ENCODE measurements at places on chromosomes 4 and X. TPM values are rescaled to one million over a fixed set of nuclear protein-coding genes. Genes with fewer than 3 reads are reported as not detected.

DNA sequence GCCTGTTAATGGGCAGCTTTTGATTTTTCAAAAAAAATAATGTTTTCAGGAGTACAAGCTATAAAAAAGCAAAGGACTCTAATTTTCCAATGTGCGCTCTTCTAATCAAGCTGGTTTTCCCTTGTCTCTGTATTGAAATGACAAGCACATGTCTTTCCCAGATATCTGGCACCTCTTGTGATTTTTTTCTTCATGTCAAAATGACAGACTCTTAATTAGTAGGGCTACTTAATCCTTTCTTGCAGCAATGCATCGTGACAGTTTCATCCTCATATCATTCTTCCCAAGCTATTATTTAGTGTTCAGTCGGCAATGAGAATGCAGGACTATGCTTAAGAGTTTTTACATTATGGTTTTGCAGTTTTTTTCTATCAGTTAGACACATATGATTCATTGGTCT is 139.5 kb downstream of the MAGEC1 start:
- no peak overlapping the region for H3K4me3 ChIP-seq
- no peak overlapping the region for H3K27ac ChIP-seq
- no peak for DNase-seq
- H3K36me3 ChIP-seq: no peaks in the 10 kb centered on the region
- H3K4me1 ChIP-seq: no peaks in the 10 kb centered on the region

GRCh38 chrX:40267334-40268187 is 169.8 kb upstream of the BCOR start:
- no peak overlapping the region for H3K27ac ChIP-seq
- DNase-seq: peak; percentile 15
- H3K27me3 ChIP-seq: no peaks in the 10 kb centered on the region
- H3K4me3 ChIP-seq: peak overlapping the region; percentile 72

DNA sequence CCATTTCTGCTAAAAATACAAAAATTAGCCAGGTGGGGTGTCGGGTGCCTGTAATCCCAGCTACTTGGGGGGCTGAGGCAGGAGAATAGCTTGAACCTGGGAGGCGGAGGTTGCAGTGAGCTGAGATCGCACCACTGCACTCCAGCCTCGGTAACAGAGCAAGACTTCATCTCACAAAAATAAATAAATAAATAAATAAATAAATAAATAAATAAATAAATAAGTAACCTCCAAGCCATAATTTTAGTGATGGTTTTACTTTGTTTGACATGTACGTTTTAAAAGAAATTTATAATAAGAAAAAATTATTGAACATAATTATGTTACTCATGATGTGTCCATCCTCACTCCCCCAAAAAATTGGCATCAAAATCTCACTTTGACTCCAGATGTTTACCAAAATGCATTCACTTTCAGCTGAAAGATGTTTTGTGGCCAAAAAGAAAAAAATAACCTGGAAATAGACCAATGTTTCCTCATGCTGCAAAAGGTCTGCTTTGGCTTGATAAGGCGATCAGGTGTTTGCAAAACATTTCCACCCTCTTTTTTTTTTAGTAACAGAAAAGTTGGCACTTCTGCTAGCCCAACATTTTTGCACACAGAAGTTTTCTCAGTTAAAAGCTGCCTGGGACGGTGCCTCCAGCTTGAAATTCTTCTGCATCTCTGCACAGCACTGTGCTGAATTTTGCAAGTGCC is 42.2 kb upstream of the DHRSX start:
- H3K27me3 ChIP-seq: peaks cover 13% of the 10 kb centered on the region
- H3K4me1 ChIP-seq: no peaks in the 10 kb centered on the region
- H3K36me3 ChIP-seq: no peaks in the 10 kb centered on the region
- no peak overlapping the region for H3K27ac ChIP-seq
- no peak for DNase-seq
- H3K4me3 ChIP-seq: no peak overlapping the region

- no peaks in the 10 kb centered on the region for H3K27me3 ChIP-seq
- DNase-seq: no peak
- no peak overlapping the region for H3K27ac ChIP-seq
- H3K4me3 ChIP-seq: no peak overlapping the region
- H3K36me3 ChIP-seq: no peaks in the 10 kb centered on the region
- no peaks in the 10 kb centered on the region for H3K4me1 ChIP-seq
Measured at GRCh38 chrX:54980334-54980733, 13.7 kb downstream of the PFKFB1 start.

Gene SH3TC1
- 104 TPM for total RNA-seq

Gene GYPA
- total RNA-seq: not detected

Gene WAS
- total RNA-seq: 101 TPM

Gene TLL1
- total RNA-seq: not detected

DNA sequence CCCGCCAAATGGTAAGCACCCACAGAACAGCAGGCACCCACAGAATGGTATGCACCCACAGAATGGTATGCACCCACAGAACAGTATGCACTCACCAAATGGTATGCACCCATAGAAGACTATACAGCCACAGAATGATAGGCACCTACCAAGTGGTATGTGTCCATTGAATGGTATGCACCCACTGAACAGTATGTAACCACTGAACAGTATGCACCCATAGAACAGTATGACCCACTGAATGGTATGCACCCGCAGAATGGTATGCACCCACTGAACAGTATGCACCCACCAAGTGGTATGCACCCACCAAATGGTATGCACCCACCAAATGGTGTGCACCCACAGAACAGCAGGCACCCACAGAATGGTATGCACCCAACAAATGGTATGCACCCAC is 40.1 kb downstream of the CCDC149 start:
- no peak overlapping the region for H3K27ac ChIP-seq
- H3K27me3 ChIP-seq: no peaks in the 10 kb centered on the region
- no peak overlapping the region for H3K4me3 ChIP-seq
- H3K36me3 ChIP-seq: no peaks in the 10 kb centered on the region
- no peak for DNase-seq

- no peak for DNase-seq
- H3K4me1 ChIP-seq: no peaks in the 10 kb centered on the region
- no peaks in the 10 kb centered on the region for H3K36me3 ChIP-seq
- H3K27me3 ChIP-seq: peaks cover 2% of the 10 kb centered on the region
Measured at GRCh38 chrX:155143959-155144548, 72.2 kb upstream of the VBP1 start.

GRCh38 chr4:98314791-98315565 is 53.8 kb downstream of the RAP1GDS1 start:
- H3K4me1 ChIP-seq: no peaks in the 10 kb centered on the region
- no peak for DNase-seq
- H3K27ac ChIP-seq: no peak overlapping the region
- H3K36me3 ChIP-seq: peaks cover 17% of the 10 kb centered on the region

Gene WDFY3
- total RNA-seq: 0.05 TPM

Gene SOWAHB
- total RNA-seq: not detected

DNA sequence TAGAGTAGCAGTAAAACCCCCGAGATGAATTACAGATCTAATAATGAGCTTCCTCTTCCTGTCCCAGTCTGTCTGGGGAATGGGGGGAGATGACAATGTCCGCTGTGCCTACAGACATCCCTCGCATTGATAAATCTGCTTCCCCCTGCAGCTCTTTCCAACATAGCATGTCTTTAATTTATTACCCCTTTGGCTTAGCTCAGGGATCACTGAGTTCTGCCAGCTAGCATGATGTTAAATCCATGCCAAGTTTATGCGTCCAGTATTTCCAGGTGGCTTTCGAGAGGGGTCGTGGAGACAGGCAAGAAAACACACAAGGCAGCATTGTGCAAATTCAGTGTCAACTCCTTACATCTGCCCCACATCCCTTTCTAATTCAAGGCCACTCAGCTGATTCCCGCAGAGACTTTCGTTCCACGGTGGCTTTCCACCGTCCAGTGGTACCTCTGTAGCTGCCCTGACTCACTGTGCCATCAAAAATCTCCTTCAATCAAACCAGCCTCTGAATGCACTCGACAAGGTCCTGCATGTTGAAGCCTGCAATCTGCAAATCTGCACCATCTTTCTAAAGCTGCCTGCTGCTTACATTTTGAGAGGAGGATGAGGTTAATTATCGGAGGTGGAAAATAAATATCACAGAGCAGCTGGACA is 75.1 kb downstream of the MXRA5 start:
- no peak for DNase-seq
- no peaks in the 10 kb centered on the region for H3K27me3 ChIP-seq
- no peak overlapping the region for H3K27ac ChIP-seq
- H3K4me3 ChIP-seq: no peak overlapping the region
- H3K36me3 ChIP-seq: no peaks in the 10 kb centered on the region

GRCh38 chr4:120281581-120281980 is 214.9 kb upstream of the MAD2L1 start:
- H3K4me1 ChIP-seq: no peaks in the 10 kb centered on the region
- H3K27me3 ChIP-seq: no peaks in the 10 kb centered on the region
- H3K27ac ChIP-seq: no peak overlapping the region
- DNase-seq: no peak
- no peaks in the 10 kb centered on the region for H3K36me3 ChIP-seq

DNA sequence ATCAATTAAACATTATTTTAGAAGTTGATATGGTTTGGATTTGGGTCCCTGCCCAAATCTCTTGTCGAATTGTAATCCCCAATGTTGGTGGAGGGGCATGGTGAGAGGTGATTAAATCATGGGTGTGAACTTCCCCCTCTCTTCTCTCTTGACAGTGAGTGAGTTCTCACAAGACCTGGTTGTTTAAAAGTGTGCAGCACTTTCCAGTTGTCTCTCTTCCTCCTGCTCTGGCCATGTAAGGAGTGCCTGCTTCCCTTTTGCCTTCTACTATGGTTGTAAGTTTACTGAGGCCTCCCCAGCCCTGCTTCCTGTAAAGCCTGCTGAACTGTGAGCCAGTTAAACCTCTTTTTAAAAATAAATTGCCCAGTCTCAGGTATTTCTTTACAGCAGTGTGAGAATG is 141.4 kb downstream of the GALNTL6 start:
- no peak for DNase-seq
- no peaks in the 10 kb centered on the region for H3K4me1 ChIP-seq
- H3K36me3 ChIP-seq: no peaks in the 10 kb centered on the region
- no peak overlapping the region for H3K27ac ChIP-seq

DNA sequence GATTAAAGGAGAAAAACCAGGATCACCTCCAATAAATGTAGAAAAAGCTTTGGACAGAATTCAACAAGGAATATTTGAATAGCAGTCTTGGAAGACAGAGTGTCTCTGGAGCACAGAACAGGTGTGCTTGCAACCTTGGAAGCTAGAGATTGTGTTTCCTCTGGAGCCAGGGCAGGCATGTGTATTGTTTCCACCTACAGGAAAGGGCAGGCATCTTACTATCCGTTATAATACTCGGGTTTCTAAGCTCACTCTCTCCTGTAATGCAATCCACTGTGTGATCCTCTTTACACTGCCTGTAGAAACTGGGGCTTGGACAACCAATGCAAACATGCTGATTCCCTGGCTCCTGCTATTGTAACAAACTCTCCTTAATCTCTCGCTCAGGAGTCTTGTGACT is 14.4 kb downstream of the CCDC110 start:
- H3K36me3 ChIP-seq: no peaks in the 10 kb centered on the region
- H3K27ac ChIP-seq: no peak overlapping the region
- DNase-seq: no peak
- H3K4me3 ChIP-seq: no peak overlapping the region

Gene CD40LG
- not detected for total RNA-seq

- no peaks in the 10 kb centered on the region for H3K36me3 ChIP-seq
- no peak overlapping the region for H3K4me3 ChIP-seq
- DNase-seq: no peak
- no peaks in the 10 kb centered on the region for H3K4me1 ChIP-seq
- H3K27ac ChIP-seq: no peak overlapping the region
- H3K27me3 ChIP-seq: no peaks in the 10 kb centered on the region
Measured at GRCh38 chr4:139933541-139933940, 220.4 kb downstream of the MAML3 start.

- no peak overlapping the region for H3K27ac ChIP-seq
- no peak for DNase-seq
- no peaks in the 10 kb centered on the region for H3K4me1 ChIP-seq
- H3K4me3 ChIP-seq: no peak overlapping the region
- H3K27me3 ChIP-seq: no peaks in the 10 kb centered on the region
- H3K36me3 ChIP-seq: no peaks in the 10 kb centered on the region
Measured at GRCh38 chrX:132842460-132843238, 115.8 kb downstream of the HS6ST2 start.

Gene INPP4B
- 0.22 TPM for total RNA-seq

All from activated B cell treated with CpG ODN at 0.5 μM for 24 hours (primary cell).